ENCODE measurements at places on chromosomes 16 and 17.
A peak's percentile ranks its signal among the peaks of the same experiment; 100 is the strongest.

- no peaks in the 10 kb centered on the region for H3K27me3 ChIP-seq
- no peak for DNase-seq
- no peaks in the 10 kb centered on the region for H3K36me3 ChIP-seq
- H3K27ac ChIP-seq, result no peak overlapping the region
- peaks cover under 1% of the 10 kb centered on the region for H3K4me1 ChIP-seq
These were observed 5.7 kb upstream of the BANP start for GRCh38 chr16:87945351-87946042.

GRCh38 chr17:42317266-42317845 lies 29.1 kb downstream of the STAT5A start:
- peaks cover 35% of the 10 kb centered on the region for H3K4me1 ChIP-seq
- H3K36me3 ChIP-seq, result peaks cover 11% of the 10 kb centered on the region
- no peaks in the 10 kb centered on the region for H3K27me3 ChIP-seq

- no peaks in the 10 kb centered on the region for H3K4me1 ChIP-seq
- H3K27me3 ChIP-seq, result no peaks in the 10 kb centered on the region
- no peak for DNase-seq
- H3K4me3 ChIP-seq, result no peak overlapping the region
These were observed 36.7 kb downstream of the CTU2 start for GRCh38 chr16:88742896-88743605.

GRCh38 chr16:85856079-85856478 lies 42.9 kb upstream of the IRF8 start:
- H3K27me3 ChIP-seq, result peaks cover 40% of the 10 kb centered on the region
- DNase-seq, result no peak
- H3K4me3 ChIP-seq, result no peak overlapping the region

- peak; percentile 65 for DNase-seq
- peaks cover 2% of the 10 kb centered on the region for H3K36me3 ChIP-seq
- H3K27ac ChIP-seq, result peak overlapping the region; percentile 99
- peaks cover 51% of the 10 kb centered on the region for H3K4me1 ChIP-seq
- H3K27me3 ChIP-seq, result peaks cover 3% of the 10 kb centered on the region
These were observed 672 bp upstream of the ALKBH5 start for GRCh38 chr17:18182978-18183333.

GRCh38 chr17:7486181-7486580 lies 2.0 kb downstream of the POLR2A start:
- no peak for DNase-seq
- no peaks in the 10 kb centered on the region for H3K27me3 ChIP-seq
- H3K36me3 ChIP-seq, result peaks cover 6% of the 10 kb centered on the region
- H3K4me3 ChIP-seq, result peak overlapping the region; percentile 79
- H3K4me1 ChIP-seq, result peaks cover 72% of the 10 kb centered on the region

- H3K4me3 ChIP-seq, result no peak overlapping the region
- H3K4me1 ChIP-seq, result peaks cover 21% of the 10 kb centered on the region
- H3K36me3 ChIP-seq, result no peaks in the 10 kb centered on the region
- H3K27me3 ChIP-seq, result no peaks in the 10 kb centered on the region
These were observed 31.7 kb upstream of the KCNJ2 start for GRCh38 chr17:70137451-70138230.

DNA sequence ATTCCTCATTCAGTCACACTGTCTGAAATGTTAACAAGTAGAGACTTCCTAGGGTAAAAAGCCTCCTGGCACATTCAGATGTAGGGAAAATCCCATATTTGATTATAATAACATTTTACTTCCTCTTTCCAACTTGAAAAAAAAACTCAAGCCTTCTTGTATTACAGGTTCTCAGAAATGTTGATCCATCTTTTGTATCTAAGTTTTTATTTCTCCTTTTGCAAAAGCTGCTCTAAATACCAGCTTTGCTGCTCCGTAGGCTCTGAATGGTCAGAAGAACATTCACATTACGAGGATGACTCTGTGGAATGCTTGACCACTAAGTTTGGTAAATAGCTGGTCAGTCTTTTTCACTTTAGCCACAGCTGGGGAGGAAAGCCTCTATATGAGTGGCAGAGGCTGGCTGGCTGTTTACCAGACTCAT lies 13.2 kb upstream of the HEATR6 start:
- H3K27me3 ChIP-seq, result no peaks in the 10 kb centered on the region
- no peaks in the 10 kb centered on the region for H3K4me1 ChIP-seq
- peaks cover 6% of the 10 kb centered on the region for H3K36me3 ChIP-seq
- no peak overlapping the region for H3K27ac ChIP-seq
- H3K4me3 ChIP-seq, result no peak overlapping the region

- H3K27me3 ChIP-seq, result peaks cover 3% of the 10 kb centered on the region
- peak overlapping the region; percentile 92 for H3K27ac ChIP-seq
- H3K4me1 ChIP-seq, result peaks cover 29% of the 10 kb centered on the region
- no peak for DNase-seq
These were observed 461 bp downstream of the LRRC46 start for GRCh38 chr17:47831934-47832327.

DNA sequence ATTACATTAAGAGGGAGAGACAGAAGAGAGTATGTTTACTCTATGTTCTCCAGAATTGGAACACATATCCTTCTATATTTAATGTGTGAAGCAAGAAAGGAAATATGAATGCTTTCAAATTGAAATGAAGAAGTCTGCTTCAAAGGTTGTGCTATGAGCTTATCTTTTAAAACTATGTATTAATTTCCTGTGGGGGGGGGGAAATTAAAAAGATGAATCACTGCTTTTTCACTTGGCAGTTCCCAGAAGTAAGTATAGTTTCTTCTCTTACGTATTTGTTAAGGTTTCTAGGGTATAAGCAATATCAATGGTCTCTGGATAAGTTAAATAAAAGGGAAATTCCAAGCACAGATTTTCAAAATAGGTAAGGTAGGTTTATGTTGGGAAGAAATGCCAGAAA lies 7.0 kb downstream of the TERF2 start:
- DNase-seq, result no peak
- peaks cover 21% of the 10 kb centered on the region for H3K36me3 ChIP-seq
- H3K4me1 ChIP-seq, result peaks cover 8% of the 10 kb centered on the region
- H3K4me3 ChIP-seq, result no peak overlapping the region
- no peaks in the 10 kb centered on the region for H3K27me3 ChIP-seq

DNA sequence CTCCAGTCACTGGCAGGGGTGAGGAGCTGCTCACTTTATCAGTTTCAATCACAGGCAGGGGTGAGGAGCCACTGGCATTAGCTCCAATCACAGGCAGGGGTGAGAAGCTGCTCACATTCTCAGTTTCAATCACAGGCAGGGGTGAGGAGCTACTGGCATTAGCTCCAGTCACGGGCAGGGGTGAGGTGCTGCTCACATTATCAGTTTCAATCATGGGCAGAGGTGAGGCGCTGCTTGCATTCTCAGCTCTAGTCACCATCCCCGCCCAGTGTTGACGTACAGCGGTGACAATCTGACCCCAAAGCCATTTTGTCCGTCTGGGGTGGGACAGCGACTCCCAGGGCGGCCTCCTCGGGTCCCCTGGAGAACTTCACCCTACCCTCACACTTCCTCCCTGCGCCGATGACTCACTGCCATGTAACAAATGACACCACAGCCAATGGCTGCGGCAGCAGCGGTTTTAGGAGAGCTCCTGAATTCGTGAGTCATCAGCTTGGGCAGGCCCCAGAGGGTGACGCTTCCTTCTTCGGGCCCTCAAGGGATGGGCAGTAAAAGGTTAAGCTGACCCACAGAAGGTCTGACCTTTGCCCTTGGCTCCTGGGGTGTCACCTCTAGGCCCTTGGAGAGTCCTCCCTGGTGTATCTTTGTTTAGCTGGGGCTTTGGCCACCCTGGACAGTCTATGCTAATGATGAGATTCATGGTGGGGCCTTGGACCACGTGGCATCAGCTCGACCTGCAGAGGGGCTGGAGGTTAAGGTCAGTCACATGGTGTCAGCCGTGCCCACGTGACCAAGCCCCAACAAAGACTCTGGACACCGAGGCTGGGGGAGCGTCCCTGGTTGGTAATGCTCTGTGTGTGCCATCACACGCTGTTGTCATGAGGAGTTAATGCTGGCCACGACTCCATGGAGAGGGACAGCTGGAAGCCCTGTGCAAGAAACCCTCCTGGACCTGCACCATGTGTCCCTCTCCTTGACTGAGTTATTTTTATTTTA lies 171.7 kb downstream of the C16orf95 start:
- H3K36me3 ChIP-seq, result no peaks in the 10 kb centered on the region
- peaks cover 4% of the 10 kb centered on the region for H3K4me1 ChIP-seq
- H3K27ac ChIP-seq, result peak overlapping the region; percentile 75
- no peak for DNase-seq
- H3K27me3 ChIP-seq, result no peaks in the 10 kb centered on the region

DNA sequence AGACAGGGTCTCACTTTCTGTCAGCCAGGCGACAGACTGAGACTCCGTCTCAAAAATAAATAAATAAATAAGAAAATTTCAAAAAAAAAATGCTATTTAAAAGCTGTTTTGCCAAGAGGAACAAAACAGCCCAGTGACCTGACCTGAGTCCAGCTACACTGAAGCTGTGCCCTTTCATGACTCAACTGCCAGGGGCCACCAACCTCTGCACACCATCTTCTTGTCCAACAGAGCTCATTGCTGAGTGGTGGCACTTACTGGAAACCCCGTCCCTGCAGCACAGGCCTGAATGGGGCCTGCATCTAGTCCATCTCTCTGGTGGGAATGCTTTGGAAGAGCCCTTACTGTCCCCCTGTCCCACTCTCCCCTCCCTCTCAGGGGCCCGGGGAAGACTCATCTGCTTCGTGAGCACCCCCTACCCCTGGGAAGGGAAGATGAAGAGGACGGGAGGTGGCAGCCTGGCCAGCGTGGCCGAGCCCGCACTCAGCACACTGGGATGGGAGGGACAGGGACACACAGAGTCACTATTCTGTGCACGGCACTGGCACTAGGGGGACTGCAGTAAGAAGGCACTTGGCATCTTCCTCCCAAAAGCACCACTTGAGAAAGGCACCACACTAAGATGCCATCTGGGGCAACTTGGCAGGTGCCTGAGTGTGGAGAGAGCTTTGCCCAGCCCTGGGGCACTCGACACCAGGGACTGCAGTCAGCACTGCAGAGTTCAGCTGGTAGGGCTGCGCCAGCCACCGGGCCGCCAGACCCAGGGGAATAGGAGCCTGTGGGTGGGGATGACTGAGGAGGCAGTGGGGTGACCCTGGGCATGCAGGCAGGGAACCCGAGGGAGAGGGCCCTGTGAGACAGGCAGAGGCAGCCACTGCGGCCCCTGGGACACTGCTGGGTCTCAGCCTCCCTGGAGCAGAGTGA lies 13.5 kb downstream of the FBXO31 start:
- H3K4me1 ChIP-seq, result peaks cover 28% of the 10 kb centered on the region
- no peak overlapping the region for H3K27ac ChIP-seq
- DNase-seq, result no peak

GRCh38 chr17:72743037-72743467 lies 349.4 kb downstream of the SLC39A11 start:
- H3K36me3 ChIP-seq, result no peaks in the 10 kb centered on the region
- no peaks in the 10 kb centered on the region for H3K27me3 ChIP-seq
- H3K4me1 ChIP-seq, result peaks cover 7% of the 10 kb centered on the region

DNA sequence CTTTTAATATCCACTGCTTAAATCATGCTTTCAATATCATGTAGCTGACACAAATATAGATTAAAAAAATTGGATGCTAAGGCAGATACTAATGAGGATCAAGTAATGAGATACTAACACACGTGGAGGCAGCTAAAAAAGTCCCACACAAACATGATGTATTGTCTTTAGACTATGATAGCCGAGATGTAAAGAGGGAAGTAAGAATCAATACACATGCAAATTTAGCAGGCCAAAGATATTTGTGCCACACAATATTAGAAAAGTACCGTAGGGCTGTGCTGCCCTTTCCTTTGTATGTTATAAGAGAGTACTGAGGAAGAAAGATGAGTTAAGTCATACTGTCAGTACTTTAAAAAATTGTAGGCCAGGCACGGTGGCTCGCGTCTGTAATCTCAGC lies 51.4 kb upstream of the STAC2 start:
- H3K36me3 ChIP-seq, result no peaks in the 10 kb centered on the region
- DNase-seq, result no peak
- H3K27me3 ChIP-seq, result no peaks in the 10 kb centered on the region
- H3K27ac ChIP-seq, result no peak overlapping the region

DNA sequence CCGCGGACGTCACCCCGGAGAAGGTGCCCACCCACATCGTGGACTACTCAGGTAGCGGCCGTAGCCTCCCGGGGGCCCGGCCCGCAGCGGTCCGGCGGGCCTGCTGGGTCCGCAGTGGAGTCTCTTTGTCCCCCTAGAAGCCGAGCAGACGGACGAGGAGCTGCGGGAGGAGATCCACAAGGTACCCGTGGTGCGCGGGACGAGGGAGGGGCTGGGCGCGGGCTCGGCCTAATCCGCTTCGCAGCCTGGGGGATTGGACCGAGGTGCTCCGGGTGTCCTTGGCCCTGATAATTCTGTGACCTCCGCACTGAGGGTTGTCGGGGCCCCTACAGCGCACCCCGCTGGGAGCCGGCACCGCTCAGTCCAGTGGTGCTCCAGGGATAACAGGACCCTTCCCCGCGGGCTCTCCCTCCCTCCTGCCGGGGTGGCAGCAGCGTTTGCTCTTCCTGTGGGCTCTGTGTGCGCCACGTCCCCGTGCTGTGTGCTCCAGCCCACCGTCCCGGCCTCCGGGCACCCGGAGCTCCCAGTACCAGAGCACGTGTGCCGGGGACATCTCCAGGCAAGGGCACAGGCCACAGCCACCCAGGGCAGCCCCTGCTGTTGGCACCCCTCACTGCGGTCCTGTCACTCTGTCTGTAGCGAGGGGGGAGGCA lies 713 bp downstream of the RHOT2 start:
- no peaks in the 10 kb centered on the region for H3K36me3 ChIP-seq
- DNase-seq, result no peak

GRCh38 chr16:49324703-49325102 lies 43.1 kb upstream of the CBLN1 start:
- no peaks in the 10 kb centered on the region for H3K36me3 ChIP-seq
- no peak for DNase-seq
- no peak overlapping the region for H3K27ac ChIP-seq
- no peak overlapping the region for H3K4me3 ChIP-seq

DNA sequence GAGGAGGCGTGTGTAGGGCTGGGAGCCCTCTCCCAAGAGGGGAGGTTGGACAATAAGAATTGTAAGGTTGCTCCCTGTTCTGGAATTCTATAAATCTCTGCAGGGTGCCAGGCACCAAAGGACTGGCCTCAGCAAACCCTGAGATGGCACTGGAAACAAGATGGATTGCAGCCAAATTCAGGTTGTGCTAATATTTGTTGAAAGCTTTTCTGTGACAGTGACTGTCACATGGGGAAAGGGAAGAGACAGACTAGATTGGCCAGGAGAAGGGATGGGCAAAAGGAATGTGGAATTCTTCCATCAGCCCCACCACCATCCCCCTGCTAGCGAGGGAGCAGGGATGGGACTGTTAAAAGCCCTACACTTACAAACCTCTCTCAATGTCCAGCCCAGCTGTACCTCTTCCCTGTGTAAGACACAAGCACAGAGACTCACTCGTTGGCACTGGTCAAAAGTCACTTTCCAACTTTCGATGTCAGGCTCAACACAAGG lies 62.4 kb downstream of the SOX9 start:
- H3K27me3 ChIP-seq, result no peaks in the 10 kb centered on the region
- no peak overlapping the region for H3K4me3 ChIP-seq
- no peaks in the 10 kb centered on the region for H3K36me3 ChIP-seq
- DNase-seq, result no peak
- no peak overlapping the region for H3K27ac ChIP-seq
- H3K4me1 ChIP-seq, result peaks cover 8% of the 10 kb centered on the region
